ENCODE measurements at places on chromosomes 2 and 18.

DNA sequence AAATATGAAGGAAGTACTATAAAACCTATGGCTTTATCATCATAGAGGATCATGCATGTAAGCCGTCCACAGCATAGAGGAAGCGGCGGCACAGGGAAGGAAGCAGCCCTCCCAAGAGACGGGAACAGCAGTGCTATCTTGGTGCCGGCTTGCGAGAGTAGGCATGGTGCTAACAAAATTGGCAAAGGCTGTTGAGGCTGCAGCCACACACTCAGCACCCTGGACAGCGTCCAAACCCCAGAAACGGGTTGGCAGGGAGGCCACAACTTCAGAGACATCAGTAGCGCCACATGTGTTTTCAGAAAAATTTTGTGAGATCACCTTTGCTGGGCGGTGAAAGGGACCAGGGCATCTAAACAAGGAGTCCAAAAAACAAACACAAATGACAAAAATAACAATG is 37.7 kb downstream of the NETO1 start:
- no peak for ATAC-seq

- peak; percentile 27 for ATAC-seq
Measured at GRCh38 chr18:11851806-11852337, 659 bp downstream of the CHMP1B start.

GRCh38 chr2:233470839-233471238 is 95.7 kb downstream of the USP40 start:
- ATAC-seq: no peak

DNA sequence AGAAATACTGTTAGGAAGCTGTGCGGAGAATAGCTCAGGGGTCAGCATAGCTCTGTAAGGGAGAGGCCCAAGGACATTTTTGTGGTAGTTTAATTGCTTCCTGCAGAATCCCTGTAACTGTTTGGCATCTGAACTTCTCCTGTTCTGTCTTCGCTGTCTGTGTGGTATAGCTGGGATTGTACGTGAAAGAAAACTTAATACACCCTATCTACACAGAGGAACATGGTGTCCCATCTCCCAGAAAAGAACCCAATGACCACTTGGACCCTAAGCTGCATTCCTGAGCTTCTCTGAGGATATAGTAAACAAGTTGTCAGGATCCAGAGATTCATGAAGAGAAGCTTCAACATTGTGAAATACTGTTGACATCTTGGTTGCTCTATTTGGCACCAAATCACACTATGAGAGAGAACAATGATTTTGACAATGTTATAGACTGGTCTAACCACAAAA is 81.3 kb downstream of the CDC42EP3 start:
- ATAC-seq: no peak

DNA sequence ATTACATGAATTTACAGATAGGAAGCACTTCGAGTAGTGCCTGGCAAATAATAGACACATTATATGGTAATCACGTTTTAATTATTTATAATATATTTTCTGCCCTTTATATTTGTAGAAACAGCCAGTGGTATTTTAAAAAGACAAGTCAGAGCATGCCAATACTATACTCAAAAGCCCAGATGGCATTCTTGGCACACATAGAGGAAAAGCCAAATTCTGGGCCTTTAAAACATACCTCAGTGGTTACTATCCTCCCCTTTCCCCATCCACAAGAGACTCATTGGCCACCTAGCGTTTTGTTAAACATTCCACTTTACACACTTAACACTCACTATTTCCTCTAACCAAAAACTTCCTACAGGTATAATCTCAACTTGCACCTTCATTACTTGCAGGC is 63.3 kb upstream of the ZNF804A start:
- ATAC-seq: no peak

DNA sequence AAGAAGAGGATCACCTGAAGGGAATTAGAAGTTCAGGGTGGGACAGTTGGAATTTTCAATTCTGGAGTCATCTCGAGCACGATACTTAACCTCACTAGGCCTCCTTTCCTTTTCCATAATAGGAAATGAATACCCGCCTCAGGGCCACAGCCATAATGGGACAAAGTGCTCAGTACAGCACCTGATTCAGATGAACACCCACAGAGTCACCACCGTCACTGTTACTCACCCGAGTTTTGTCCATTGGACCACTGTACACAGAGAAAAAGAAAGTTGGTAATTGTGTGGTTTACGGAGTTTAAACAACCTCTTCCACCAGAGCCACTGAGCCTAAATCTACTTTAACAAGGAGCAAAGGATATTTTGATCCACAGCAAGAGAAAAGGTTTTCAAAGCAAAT is 122.0 kb upstream of the NDUFV2 start:
- ATAC-seq: no peak

- peak; percentile 48 for ATAC-seq
Measured at GRCh38 chr2:112880091-112880531, 30.9 kb upstream of the IL37 start.

DNA sequence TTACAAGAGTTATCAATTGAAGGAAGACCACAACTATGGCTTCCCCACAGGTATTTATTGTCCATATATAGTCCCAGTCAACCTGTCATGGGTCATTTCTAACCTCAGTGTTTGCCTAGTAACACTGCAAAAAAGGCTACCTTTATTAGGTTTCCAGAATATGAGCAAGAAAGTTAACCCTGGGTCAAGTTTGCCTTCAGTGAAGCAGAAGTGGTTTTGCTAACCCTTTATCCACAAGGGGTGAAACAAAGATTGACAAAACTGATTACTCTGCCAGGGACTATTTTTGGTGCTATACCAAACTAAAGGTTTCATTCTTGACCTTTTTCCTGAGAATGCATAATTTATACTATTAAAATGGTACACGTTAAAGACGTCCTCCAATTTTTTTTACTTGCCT is 28.8 kb downstream of the SP100 start:
- no peak for ATAC-seq

DNA sequence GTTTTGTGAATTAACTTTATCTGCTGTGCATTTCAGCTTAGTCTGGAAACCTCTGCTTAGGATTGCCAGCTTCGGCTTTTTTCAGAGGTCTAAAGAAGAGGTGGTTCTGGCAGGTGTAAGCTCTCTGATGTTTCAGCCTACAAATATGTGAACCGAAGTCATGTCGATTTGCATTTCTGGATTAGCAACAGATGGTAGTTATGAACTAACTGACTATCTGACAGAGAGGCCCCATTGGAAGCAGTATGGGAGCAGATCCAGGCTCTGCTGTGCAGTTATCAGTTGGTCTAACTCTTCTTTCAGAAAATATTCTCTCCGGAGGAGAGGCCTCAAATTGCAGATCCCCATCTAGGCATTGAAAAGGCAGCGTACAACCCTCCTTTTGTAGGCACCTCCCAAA is 32.7 kb upstream of the SPRED2 start:
- no peak for ATAC-seq

GRCh38 chr2:236558036-236558435 is 11.6 kb upstream of the ACKR3 start:
- ATAC-seq: no peak

DNA sequence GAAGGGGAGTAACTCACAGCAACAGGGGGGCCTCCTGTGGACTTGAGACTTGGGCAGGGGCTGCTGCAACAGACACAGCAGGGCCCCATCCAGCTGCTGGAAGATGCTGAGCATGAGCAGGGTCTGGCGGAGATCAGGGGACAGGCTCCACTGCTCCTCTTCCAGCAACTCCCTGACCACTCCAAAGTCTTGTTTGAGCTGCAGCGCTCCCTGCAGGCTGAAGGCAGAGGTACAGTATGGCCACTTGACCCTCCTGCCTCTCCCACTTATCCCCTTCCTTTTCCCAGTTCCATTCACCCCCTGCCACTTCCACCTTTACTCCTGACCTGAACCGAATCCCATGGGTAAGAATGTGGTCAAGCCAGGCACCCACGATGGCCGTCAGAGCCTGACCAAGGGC is 2.4 kb upstream of the MRPL53 start:
- ATAC-seq: no peak

GRCh38 chr2:113083296-113083695 is 15.5 kb downstream of the IL1F10 start:
- peak; percentile 55 for ATAC-seq

- ATAC-seq: no peak
Measured at GRCh38 chr18:68940754-68941153, 142.9 kb downstream of the CCDC102B start.

- ATAC-seq: no peak
Measured at GRCh38 chr2:78940998-78941397, 84.5 kb upstream of the REG3G start.

DNA sequence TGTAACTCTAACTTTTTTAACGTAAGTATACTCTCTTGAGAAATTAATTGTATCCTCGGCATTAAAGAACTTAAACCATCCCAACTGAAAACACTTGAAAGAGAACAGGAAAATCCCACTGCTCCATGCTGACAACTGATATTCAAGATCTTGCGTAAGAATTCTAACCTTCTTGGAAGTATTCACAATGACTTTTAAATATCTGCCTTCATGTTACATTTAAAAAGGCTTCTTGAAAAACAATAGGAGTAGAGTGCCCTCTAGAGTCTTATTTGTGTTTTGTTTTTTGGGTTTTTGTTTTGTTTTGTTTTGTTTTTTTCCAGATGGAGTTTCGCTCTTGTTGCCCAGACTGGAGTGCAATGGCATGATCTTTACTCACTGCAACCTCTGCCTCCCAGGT is 65.4 kb upstream of the DNAJC10 start:
- ATAC-seq: no peak

- ATAC-seq: no peak
Measured at GRCh38 chr18:48388478-48388877, 20.7 kb downstream of the ZBTB7C start.

- ATAC-seq: no peak
Measured at GRCh38 chr2:88499204-88499603, 46.7 kb upstream of the FOXI3 start.

DNA sequence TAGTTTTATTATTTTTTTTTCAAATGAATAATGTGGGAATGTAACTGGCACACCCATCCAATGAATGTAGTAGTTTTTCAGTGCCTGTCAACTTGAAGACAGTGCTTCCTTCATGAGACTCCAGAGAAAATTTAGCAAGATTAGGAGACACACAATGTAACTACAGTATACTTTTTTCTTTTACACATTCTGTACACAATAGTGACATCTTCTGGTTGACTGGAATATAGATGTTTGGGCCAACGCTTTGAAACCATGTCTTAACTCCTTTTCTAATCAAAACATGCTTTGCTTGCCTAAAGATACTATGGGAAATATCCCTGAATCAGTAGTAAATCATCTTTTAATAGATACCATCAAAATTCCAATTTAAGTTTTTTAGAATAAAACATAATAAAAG is 229.5 kb upstream of the ZC3H15 start:
- ATAC-seq: no peak

DNA sequence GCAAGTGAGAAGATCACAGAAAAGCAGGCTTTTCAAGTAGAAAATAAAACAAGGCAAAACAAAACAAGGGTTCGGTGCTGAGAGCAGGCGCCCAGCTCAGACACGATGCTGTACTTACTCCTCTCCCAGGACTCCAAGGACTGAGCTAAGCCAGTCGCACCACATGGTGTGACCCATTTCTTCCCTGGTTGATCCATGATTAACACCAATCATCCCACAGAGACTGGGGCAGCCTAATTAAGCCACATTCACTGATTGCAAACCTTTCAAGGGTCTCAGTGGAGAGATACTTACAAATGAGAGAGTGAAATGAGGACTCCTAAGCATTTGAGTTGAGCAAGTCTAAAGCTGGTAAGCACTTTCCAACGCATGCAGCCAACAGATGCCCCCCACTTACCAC is 155.2 kb downstream of the MYO5B start:
- no peak for ATAC-seq

DNA sequence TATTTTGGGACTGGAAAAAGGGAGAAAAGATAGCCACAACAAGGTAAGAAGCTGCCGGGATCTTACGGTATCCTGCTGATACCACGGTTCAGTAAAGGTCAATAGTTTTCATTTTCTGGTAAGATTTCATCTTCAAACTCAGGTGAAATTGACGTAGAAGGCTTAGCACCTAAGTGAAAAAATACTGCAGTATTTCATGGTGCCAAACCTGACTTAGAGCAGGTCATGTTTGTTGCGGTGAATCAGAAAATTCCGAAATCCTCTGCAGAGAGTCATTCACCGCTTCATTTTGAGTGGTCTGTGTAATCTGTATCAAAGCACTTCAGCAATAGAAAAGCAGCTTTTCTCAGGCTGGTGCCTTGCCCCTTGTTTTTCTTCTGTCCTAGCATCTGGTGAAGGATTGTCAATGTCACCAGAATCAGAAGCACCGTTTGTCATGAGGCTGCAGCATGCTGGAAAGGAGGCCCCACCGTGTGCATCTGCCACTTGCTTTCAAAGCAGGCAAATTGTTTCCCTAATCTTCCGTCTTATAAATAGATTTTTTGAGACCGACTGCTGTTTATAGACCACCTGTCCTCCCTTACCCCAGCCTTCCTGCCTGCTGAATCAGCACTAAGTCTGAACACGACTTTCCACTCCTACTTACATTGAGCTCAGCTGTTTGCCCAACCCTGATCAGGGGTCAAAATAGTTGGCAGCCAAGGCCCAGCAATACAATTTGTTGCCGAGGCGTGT is 156.3 kb downstream of the EML6 start:
- ATAC-seq: no peak

- ATAC-seq: no peak
Measured at GRCh38 chr2:198571393-198571792, 767.0 kb downstream of the PLCL1 start.

DNA sequence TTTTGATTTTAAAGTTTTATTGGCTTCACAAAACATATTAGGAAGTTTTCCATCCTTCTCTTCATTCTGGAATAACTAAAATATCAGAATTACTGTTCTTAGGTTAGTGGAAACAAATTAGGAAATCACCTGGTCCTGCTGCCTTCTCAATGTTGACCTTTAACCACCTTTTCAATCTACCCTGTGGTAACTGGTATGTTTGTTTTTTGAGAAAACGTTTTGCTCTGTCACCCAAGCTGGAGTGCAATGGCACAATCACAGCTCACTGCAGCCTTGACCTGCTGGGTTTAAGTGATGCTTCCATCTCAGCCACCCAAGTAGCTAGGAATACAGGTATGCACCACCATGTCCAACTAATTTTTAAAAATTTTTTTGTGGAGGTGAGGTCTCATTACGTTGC is 28.4 kb downstream of the ACYP2 start:
- no peak for ATAC-seq

DNA sequence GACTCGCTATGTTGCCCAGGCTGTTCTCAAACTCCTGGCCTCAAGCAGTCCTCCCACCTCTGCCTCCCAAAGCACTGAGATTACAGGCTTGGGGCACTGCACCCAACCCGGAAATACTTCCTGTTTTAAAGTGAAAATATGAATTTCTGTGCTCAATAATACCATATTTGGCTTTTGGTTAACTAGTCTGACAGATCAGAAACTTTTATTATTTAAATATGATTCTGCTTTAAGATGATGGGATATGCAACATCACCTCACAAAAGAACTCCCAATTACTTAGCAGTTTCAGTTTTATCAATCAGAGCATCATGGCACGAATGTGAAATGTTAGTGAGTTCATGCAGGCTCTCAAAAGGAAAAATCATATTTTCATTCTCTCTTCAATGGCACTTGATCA is 120.6 kb downstream of the PTRHD1 start:
- peak; percentile 63 for ATAC-seq

- no peak for ATAC-seq
Measured at GRCh38 chr2:73077424-73077795, 5.9 kb upstream of the SFXN5 start.

Data from activated CD4-positive, CD25-positive, alpha-beta regulatory T cell treated with anti-CD3 and anti-CD28 coated beads, Interleukin-2, amount 50 U/mL, for 24 hours (primary cell).